ENCODE measurements at places on chromosomes 7 and 10.

- no peak for DNase-seq
Measured at GRCh38 chr7:22146961-22147512, 201.3 kb upstream of the CDCA7L start.

GRCh38 chr10:110651044-110651958, 7.2 kb downstream of the RBM20 start:
- peak; percentile 61 for DNase-seq

DNA sequence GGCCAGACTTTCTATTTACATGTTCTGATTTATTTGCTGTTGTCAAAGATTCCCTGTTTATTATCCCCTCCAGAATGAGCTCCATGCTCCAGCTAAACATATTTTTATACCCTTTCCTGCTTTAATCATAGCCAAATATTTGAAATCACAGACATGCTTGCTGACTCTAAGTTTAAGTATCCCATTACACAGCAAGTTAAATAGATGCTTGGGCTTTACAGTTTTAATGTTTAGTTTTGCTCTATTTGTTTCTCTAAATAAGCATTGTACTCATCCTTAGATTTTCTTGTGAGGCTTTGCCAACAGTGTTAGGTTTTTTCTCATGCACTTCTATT, 196.8 kb downstream of the TAX1BP1 start:
- DNase-seq = no peak

GRCh38 chr7:1030444-1031070, 13.8 kb upstream of the GPR146 start:
- DNase-seq = no peak

DNA sequence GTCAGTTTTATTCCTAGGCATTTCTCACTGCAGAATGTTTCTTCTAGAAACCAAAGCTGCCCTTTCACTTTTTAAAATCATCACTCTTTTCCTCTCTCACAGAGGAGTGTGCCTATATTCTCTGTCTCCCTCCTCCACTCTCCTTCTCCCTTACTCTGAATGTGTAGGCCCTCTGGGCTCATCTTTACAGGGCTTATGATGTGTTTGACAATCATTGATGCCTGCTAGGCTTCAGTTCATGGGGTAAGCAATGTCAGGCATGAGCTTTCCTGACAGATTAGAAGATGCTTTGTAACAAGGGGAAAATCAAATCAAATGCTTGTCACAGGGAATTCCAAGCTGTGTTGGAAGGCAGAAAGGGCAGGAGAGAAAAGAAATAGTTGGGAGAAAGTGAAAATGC, 742.9 kb downstream of the SORCS3 start:
- DNase-seq = no peak

DNA sequence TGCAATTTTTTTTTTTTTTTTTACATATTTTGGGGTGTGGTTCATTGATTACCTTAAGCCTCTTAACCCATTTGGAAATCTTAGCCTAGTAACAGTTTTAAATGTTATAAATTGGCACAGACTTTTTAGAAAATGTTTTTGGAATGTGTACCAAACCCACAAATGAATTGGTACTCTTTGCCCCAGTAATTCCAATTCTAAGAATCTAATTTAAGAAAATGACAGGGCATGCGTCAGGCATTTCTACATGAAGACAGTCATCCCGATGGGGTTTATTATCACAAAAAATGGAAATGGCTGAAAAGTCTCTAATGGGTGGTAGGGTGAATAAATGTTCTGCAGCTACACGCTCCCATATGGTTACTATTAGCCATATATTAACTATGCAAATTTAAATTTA, 54.9 kb downstream of the ITIH5 start:
- DNase-seq = no peak

- DNase-seq = peak; percentile 83
Measured at GRCh38 chr10:27447540-27447939, 56.6 kb upstream of the RAB18 start.

GRCh38 chr7:30613366-30614325, 19.0 kb downstream of the GARS1 start:
- no peak for DNase-seq

DNA sequence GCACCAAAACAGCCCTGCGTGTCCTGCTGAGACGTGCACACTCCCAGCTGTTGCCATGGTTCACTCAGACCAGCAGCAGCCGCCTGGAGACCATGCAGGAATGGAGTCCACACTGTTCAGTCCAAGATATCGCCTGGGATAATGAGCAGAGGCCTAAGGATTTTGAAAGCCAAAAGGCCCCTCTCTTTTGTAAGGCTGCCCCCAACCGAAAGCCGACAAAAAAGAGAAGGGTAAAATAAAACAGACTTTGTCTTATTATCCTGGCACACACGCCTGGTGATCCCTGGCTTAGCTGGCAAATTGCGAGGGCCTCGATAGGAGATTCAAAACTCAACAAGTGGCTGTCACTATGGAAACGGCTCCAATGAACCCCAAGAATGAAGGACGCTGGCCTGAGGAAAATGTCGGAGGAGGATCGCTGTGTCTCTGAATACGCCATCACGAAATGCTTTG, 263.6 kb downstream of the SKIDA1 start:
- no peak for DNase-seq

GRCh38 chr7:20172736-20173334, 44.3 kb downstream of the MACC1 start:
- DNase-seq = peak; percentile 29

GRCh38 chr10:61942604-61943461, 41.3 kb downstream of the ARID5B start:
- no peak for DNase-seq

- DNase-seq = no peak
Measured at GRCh38 chr10:69007260-69007659, 18.7 kb downstream of the KIFBP start.

- DNase-seq = no peak
Measured at GRCh38 chr7:76509931-76510877, at the start of gene UPK3B. Gene UPK3B (plus strand): TSS chr7:76510552. CDS start chr7:76510653, 101 bp downstream.

GRCh38 chr7:29123626-29124190, 22.6 kb downstream of the CPVL start:
- no peak for DNase-seq

DNA sequence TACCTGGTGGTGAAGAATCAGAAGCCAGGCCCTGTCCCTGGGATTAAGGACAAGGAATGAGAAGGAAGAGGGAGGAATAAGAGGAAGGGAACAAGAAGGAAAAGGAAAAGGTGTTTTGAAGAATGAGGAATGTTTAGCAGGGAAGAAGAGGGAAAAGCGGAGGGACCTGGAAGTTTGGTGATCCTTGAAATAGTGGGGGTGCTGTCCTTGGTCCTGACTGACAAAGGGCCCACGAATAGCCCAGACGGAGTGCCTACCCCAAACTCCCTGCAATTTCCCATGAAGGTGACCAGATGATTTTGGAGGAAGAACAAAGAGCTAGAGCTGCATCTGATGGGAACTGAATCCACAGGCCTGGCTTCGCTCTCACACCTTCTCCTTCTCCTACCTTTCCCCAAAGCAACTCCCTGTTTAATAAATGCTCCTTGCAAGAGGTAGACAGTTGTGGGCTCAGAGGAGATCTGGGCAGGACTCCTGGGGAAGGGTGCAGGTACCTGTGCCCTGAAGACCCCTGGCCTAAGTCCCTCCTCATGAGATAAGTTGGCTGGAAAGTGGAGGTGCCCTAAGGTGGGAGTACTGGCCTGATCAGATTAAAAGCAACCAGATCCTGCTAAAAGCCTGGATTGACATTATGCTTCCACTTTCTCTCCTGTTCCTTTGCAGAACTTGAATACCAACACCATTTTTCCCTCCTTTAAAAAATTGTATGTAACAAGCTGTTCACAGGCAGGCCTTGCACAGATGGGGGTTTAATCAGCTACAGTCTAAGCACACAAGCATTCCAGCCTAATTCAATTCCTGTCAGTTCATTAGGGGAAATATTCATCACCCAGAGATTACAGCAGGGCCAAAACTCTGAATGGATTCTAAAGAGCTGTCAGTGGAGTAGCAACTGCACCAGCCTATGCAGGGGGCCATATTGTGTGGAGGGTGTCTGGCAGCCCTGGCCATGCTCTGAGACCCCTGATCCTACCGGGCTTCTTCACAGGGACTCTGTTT, 19.4 kb downstream of the KAZALD1 start:
- peak; percentile 23 for DNase-seq

GRCh38 chr7:69811476-69812308, 213.4 kb downstream of the AUTS2 start:
- no peak for DNase-seq

DNA sequence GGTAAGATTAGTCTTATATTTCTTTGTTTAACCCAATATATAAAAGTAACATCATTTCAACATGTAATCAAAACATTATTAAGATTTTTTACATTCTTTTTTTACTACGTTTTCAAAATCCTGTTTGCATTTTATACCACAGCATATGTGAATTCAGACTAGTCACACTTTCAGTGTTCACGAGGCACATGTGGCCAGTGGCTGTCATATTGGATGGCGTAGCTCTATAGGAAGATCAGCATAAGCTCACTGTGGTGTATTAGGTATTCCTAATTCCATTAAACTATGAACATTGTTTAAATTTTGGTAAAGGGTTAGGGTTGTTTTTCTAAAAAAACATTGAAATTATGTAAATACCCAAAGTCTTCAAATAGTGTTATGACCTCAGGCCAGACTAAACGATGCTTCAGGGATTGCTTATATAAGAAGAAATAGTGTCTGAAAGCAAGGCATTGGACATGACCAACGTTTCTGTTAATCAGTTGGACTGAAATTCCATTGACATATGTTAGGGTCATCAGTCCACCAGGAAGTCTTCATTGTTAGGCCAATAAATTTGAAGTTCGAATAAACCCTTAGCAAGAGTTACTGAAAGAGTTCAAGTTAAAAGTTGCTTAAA, 97.0 kb downstream of the BICC1 start:
- DNase-seq = no peak

DNA sequence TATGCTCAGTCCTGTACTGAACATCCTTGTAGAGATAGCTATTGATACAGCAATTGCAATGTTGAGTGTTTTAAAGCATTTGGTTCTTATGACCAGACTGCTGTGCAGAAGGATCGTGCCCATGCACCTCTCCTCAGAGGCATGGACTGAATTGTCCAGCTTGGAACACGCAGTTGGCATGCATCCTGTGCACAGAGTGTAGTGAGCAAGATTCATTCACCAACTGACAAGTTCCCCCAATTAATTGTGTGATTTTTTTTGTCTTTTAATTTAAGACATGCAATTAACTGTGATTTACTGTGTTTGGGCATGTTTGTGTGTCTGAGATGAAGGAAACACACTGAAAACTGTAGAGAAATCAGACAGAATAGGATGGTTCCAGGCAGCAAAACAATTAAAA, 323.7 kb downstream of the CDK14 start:
- no peak for DNase-seq

DNA sequence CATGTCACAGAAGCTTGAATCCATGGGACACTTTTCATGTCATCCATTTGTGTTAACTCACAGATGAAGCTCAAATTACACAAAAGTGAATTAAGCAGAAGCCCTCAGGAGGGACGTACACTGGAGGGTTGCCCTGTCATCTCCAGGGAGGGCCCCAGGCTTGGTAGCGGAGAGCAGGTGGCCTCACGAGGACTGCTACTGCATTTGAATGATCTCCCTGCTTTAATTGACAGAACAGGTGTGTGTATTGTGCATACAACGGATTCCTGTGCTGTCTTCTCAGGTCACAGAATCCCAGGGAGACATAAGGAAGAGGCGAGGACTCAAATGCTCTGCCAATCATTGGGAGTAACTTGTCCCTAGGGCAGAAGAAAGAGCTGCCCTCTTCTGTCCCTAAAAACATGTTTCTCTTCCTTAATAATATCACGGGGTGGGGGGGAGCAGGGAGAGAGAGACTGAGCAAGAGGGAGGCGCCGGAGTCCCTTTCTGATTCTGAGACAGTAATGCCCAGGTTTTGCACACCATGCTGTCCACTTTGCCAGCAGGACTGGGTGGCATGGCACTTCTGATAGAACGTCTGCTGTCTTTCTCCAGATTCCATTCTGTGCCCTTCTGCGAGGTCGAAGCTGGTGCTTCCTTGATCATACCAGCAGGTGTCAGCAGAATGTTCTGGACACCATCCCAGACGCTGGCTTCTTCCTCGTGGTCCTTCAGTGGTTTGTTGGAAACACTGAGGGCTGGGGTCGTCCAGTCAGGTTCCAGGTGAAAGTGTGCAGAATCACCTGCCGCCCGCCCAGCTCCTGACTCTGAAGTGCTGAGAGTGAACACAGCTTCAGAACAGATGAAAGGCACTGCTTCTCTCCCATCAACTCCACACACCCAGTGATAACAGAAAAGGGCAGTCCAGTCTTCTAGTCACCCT, 26.2 kb upstream of the RASGEF1A start:
- peak; percentile 79 for DNase-seq

- peak; percentile 3 for DNase-seq
Measured at GRCh38 chr7:4612939-4613841, 68.9 kb upstream of the FOXK1 start.

GRCh38 chr7:18027628-18028027, at the start of gene PRPS1L1:
Gene PRPS1L1 (minus strand): TSS chr7:18027846.
- DNase-seq = no peak

DNA sequence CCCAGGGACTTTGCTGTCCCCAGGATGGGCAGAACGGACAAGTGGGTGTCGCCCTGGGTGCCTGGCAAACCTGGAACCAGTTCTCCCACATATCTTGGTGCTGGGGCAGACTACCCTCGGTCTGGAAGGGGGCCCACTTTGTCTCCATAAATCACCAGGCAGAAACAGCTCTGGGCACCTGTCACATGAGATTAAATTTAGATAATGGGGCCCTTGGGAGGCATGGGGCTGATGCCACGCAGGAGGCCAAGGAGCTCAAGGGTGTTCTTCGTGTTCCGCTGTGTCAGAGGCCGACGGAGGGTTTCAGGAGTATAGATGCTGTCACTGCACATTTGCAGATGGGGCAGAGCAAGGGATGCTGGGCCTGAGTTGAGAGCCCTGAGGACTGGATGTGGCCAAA, 72.7 kb downstream of the TMEM130 start:
- DNase-seq = no peak

DNA sequence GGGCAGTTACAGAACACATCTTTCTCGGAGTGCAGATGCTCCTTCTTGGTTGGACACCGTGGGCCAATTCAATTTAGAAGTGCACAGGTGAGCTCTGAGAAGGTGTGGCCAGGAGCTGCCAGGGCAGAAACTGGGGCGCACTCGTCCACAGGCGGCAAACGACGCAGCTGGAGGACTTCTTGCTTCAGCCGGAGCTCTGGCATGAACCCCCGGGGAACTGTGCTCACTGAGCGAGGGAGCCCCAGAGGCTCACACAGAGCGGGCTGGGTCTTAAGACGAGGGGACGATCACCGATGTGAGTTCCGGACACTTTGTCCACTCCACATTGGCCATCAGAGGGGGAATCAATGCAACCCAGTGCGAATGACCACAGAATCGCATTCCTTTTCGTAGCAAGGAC, 140.4 kb downstream of the ZMYND11 start:
- DNase-seq = no peak

GRCh38 chr10:3758491-3758970, 26.5 kb downstream of the KLF6 start:
- no peak for DNase-seq

DNA sequence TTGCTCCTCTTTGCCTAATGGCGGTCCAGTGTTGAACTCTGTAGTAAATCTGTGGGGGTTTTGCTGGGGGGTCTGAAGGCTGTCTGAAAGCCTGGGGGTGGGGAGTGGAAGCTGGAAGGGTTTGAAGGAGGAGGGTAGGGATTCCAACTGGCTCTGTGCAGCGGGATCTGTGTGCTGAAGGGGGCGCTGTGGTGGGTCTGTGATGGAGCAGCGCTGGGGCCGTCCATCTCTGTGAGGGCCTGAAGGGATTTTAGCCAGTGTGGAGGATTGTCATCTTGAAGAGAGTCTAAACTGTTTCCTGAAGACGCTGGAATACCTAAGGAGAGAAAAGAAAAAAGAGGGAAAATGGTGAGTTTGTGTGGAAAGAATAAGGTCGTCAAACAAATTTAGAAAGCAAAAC, 129.2 kb downstream of the STRA8 start:
- DNase-seq = no peak

GRCh38 chr7:69429911-69430383, 168.3 kb upstream of the AUTS2 start:
- no peak for DNase-seq

- DNase-seq = no peak
Measured at GRCh38 chr10:9501944-9502343, 1447.5 kb downstream of the GATA3 start.
